ENCODE measurements at places on chromosomes 6 and 20.

GRCh38 chr6:113530769-113531168 lies 326.4 kb upstream of the MARCKS start:
- DNase-seq: no peak

DNA sequence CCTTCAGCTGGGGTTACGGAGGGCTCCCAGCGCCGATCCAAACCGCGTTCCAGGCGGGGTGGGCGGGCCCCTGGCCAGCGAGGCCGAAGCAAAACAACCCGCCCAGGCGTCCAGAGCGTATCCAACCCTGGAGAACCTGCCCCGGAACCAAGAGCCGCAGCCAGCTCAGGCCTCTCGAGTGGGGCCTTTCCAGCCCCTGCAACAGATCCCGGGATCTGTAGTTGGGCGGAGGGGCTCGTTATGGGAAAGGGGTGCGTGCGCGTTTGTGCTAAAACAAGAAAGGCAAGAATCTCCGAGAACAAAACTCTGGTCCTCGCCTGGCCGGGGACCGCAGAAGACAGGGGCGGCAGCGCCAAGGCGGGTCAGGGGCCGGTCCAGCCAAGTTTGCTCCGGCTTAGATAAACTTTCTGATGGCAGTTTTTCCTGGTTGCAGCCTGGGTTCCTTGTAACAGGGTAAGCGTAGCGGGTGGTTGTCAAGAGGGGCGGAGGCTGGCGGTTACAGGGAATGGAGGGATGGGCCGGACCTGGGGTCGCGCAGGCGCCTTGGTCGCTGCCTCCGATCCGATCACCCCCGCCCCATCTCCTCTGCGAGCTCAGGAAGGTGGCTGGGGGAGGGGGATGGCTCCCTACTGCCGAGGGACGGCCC lies 448 bp upstream of the RIN2 start:
- no peak for DNase-seq

- DNase-seq: no peak
Observed at GRCh38 chr6:22783931-22784330, 214.6 kb downstream of the HDGFL1 start.

GRCh38 chr20:24004471-24004870 lies 15.9 kb upstream of the GGTLC1 start:
- DNase-seq: no peak

DNA sequence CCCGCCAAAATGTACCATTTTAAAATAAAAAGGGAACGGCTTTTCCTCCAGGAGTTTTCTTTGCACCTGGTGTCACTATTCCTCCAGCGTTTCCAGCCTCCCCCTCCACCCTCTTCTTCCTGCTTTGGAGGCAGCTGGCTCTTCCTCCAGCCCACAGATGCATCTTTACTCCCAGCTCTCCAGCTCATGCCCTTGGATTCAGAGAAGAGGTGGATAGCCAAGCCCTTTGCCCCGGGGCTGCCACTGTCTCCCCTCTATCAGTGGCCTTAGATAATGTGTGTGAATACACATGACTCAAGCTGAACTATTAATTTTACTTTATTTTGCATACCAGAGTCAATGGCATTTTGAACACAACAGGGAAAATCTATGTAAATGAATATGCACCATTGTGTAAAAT lies 15.3 kb upstream of the CDH4 start:
- no peak for DNase-seq

DNA sequence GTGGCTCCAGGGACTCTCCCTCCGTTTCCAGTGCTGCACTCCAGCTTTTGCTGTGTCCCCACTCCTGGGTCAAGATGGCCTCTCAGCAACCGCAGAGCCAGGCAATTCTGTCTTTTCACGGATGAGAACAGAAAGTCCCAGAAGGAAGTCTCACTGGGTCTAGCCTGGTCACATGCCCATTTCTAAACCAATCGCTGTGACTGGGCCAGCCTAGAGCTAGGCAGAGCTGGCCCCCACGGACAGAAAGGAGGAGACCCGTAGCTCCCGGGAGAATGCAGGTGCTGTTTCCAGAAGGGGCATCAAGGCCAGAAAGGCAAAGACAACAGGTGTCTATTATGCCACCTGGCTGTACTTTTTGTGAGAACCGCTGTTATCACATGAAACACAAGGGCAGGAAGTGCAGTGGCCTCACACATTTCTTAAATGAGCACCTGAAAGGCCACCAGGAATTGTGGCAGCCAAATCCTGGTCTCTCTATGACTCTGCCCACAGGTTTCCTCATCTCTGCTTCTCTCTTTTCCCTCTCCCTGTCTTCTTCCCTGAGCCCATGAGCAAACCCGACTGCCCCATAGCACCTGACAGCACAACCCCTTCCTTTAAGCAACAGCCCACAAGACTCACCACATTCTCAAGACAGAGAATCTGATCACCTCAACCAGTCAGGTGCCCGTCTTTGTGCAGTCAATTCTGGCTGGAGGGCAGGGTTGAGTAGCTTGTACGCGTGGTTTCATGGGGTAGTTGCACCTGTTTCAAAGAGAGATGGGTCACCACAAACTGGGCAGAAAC lies 37.1 kb upstream of the B4GALT5 start:
- DNase-seq: no peak

DNA sequence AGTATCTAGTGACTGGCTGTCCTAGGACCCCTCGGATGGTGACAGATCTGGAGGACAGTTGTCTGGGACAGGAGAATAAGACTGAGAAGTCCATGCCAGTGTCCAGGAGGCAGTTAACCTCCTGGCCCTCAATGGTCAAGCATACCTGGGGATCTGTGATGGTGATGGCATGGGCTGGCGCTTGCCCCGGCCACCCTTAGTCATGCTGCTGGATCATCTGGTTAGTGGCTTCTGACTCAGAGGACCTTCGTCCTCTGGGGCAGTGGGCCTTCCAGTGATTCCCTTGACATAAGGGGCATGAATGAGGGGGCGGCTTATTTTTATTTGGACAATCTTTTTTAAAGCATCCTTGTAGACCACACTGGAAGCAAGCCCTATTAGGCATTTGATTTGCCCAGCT lies 24.0 kb upstream of the SF3B5 start:
- DNase-seq: no peak

DNA sequence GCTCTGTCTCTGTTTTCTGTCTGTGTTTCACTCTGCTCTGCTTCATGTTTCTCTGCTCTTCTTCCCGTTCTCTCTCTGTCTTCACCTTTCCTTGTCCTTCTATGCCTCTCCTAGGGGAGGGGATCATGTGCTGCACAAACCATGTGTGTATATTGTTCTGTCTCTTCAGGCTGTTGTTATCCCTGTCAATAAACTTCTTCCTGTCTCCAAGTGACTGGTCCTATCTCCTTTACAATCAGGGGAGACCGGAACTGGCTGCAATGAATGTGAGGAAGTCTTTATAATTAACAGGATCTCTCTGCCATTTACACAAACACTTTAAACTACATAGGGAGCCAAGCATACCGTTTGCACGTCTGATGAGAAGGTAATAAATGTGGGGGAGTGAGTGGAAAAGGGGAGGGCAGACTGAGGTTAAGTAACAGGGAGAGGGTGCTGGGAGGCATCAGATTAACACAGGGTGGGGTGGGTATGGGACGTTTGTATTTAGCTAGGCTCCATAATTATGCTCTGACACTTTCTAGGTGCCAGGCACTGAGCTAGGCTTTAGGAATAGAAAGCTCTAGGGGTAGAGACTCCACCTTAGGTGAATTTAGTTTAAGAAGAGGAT lies 626.1 kb downstream of the DHX35 start:
- no peak for DNase-seq

GRCh38 chr6:145235207-145235606 lies 500.1 kb downstream of the EPM2A start:
- no peak for DNase-seq

DNA sequence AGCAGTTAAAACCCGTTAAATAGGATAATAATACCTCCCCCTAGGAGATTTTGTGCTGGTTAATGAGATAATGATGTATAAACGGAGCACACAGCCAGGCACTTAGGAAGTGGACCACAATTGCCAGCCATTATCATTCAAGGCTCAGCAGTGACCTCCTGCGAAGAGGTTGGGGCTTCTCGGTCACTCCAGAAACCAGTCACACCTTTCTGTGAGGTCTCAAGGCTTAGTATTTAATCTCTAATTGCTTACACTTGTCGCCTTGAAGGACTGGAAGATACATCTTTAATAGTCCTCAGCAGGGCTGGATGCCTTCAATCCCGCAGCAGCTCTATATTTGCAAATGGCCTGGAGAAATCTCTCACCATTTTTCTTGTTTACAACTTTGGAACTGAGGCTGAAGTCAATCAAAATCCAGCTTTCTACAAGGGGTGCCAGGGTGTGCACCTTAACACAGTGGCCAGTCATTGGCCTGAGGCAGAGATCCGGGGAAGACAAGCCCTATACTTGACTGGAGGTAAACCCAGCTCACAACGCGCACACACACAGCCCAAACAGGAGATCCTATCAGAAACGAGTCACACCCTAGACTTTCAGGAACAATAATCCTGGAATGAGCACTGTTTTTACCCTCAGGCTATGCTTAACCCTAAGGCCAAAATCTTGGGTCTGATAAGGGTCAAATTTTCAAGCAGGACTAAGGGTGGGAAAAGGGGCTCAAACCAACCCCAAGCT lies 1.2 kb downstream of the POU5F1 start:
- DNase-seq: no peak

- DNase-seq: no peak
Observed at GRCh38 chr6:145155873-145156782, 579.2 kb downstream of the EPM2A start.

GRCh38 chr6:101595276-101595675 lies 201.8 kb downstream of the GRIK2 start:
- DNase-seq: no peak

DNA sequence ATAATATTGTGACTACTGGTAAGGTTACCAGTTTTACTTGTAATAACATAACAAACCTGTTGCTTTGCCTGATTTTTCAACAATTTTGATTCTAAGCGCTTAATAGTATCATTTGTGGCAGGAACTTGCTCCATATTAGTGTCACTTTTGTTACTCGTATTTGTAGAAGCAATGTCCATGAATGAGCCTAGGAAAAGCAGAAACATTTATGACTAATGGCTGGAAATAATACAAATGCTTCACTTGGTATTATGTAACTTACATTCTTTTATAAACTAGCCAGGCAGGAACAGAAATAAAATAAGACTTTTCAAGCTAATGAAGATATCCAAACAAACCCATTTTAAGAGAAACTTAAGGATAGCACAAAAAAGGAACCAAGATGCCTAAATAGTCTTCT lies 38.9 kb downstream of the MAP3K7 start:
- no peak for DNase-seq

DNA sequence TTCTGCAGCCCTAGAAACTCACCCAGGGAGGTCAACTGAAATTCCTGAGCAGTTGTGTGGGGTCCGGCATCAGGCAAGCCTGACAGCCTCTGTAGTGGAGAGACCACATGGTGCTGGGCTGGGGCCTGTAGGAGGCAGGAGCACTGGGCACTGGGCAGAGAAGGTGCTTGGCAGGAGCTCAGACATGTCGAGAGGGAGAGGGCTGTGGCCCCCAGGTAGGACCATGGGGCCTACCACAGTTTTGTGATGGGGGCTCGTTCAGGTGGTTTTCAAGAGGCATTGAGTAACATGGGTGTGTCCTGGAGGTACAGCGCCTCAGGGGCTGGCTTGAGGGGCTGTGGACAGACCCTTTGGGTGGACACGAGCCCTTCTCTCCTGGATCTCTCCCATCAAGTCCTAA lies 15.9 kb downstream of the SLC22A23 start:
- no peak for DNase-seq

- DNase-seq: no peak
Observed at GRCh38 chr20:43389839-43390626, 67.7 kb upstream of the SRSF6 start.

- DNase-seq: peak; percentile 10
Observed at GRCh38 chr6:139533573-139534471, 159.4 kb upstream of the CITED2 start.

- no peak for DNase-seq
Observed at GRCh38 chr20:25237610-25238318, 10.1 kb upstream of the PYGB start.

DNA sequence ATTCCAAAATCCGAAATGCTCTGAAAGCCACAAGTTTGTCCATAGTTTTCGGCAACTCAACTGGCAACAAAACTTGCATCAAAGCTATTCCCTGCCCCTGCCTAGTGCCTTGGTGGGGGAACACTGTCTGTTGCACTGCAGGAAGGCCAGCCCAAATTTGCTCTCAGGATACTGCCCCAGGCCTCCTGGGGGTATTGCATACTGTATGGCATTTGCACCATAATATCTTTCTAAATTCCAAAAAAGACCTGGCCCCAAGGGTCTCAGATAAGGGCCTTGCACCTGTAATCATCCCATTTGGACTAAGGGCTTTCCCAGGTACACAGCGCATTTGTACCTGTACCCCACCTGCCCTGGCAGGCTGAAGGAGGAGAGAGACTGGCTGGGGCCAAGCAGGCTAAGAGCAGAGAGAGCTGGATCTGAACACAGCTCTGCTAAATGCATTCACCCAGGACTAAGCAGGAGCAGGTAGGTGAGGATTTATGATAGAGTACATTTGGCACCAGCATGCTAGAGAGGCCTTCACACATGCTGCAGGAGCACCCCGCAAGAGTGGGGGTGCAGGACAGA lies 4.0 kb upstream of the GRM4 start:
- DNase-seq: no peak

DNA sequence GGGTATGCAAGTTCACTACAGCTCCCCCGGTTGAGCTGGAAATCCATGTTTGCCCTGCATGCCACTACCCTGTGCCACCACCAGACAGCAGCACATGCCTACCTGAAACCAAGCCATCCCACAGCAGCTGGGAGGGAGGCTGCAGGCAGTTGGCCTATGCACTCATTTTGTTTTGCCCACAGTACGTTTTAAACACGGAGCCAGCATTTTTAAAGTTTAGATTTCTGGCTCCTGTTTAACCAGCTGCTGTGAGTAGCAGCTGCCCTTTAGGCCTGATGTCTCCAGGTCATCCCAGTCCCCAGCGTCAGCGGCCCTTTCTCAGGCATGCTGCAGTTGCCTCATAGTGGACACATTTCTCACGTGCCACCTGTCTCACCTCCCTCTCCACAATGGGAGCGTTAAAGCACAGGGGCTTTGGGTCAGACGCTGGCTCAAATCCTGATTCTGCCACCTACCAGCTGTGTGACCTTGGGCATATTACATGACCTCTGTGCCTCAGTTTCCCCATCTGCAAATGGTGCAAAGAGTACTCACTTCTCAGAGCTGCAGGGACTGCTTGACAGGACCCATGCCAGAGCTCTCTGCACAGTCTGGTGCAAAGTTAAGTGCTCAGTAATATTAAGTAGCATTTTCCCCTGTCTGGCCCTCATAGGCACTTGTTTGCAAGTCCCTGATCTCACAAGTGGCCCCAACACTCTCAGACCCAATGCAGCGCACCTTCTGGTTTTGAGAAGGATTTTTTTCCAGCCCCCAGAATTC lies 8.2 kb upstream of the UBE2V1 start:
- DNase-seq: peak; percentile 60

GRCh38 chr20:35571555-35571954 lies 29.7 kb downstream of the ERGIC3 start:
- no peak for DNase-seq

Measured in central memory CD4-positive, alpha-beta T cell (primary cell).